ENCODE measurements at places on chromosomes 5 and 9.

- DNase-seq = no peak
Measured at GRCh38 chr9:103872811-103873210, 221.3 kb upstream of the SMC2 start.

DNA sequence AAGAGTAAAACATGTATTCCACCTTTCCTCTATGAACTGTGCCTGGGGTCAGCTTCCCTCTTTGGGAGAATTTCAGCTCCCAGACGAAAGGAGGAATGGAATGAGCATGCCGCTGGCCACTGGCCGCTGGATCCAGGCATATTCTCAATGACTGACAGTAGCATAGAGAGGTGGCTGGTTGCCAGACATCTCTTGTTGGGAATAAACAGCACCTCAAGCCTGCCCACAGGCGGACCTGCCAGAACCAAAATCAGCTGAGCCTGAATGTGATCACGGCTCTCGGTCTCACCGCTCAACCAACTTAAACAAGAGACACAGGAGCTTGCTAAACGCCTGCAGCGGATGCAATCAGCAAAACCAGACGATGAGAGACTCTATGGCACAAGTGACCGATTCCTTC lies 20.6 kb downstream of the TBC1D9B start:
- DNase-seq = no peak

GRCh38 chr5:78354066-78354670 lies 6.2 kb upstream of the SCAMP1 start:
- no peak for DNase-seq

- DNase-seq = no peak
Measured at GRCh38 chr5:84228266-84228665, 156.4 kb downstream of the EDIL3 start.

- DNase-seq = no peak
Measured at GRCh38 chr5:96660971-96661854, 963 bp upstream of the CAST start.

GRCh38 chr5:96648593-96648992 lies 13.6 kb upstream of the CAST start:
- no peak for DNase-seq

- no peak for DNase-seq
Measured at GRCh38 chr5:134585966-134586365, 46.7 kb downstream of the SAR1B start.

DNA sequence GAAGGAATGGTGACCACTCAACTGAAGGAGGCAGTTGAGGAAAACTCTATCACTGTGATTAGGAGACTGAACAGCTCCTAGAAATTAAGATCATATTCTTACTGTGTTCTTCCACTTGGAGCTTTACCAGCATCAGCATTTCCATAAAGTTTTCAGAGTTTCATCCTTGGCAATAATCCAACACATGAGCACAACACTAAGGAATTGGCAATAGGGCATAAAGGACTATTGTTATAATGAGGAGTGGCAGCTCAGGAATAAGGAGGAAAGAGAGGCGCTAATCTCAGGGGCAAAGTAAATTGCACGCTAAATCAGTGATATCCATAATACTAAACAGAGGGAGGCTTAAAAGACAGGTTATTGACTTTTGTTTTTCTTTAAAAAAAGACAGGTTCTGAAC lies 338.9 kb downstream of the EFNA5 start:
- DNase-seq = no peak

DNA sequence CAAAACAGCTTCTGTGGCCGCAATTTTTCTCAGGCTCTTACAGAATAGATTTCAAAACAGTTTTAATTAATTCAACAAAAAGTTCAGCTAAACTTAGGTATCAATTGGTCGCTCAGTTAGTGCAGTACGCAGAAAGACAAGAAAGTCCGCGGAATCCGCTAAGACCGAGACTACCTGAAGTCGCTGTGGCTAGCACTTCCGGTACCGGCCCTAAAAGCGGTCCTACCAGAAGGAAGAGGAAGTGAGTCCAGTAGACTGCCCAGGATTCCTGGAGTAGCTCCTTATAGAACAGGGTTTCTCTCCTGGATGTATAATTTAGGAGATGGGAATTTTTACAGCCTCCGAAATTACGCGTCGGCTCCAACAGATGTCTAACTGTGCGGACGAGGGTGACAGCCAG lies 16.6 kb upstream of the PCDHB2 start:
- no peak for DNase-seq

DNA sequence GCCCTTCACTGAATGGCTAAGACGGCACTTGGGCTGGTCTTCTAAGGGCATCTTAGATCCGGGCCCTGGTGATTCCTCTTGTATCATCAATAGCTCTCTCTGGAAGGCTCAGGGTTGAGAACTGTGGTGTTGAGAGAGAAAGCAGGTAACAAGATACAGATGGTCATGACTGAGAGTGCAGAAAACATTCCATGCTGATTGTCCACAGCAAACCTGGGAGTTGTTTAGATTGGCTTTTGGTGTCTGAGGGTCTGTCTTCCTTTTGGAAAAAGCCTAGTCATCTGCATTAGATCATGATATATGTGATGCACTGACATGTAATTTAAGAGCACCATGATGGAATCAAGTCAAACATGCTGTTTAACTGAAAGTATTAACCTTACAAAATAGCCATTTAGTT lies 331.9 kb downstream of the ADAMTS6 start:
- DNase-seq = no peak

GRCh38 chr5:105782501-105782900 lies 1888.2 kb downstream of the EFNA5 start:
- DNase-seq = no peak

- DNase-seq = no peak
Measured at GRCh38 chr5:68419637-68420452, 204.3 kb downstream of the PIK3R1 start.

DNA sequence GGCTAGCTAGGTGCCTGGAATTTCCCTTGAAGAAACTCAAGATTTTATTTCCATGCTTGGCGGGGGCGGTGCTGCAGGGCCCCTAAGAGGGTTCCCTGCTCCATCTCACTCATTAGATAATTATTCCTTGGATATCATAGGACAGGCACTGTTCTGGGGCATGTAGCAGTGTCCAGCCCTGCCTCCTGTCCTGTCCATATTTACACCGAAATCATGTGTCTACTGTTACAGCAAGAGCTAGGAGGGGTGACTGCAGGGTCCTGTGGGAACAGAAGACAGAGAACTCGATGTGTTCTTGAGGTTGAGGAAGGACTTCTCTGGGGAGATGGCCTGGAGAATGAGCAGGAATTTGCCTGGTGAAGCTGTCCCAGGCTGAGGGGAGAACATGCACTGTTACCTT lies 96.6 kb downstream of the CYFIP2 start:
- no peak for DNase-seq

- DNase-seq = no peak
Measured at GRCh38 chr9:37775216-37775919, 9.5 kb downstream of the EXOSC3 start.
